ENCODE measurements at places on chromosomes 1 and 21. TPM values are rescaled to one million over a fixed set of nuclear protein-coding genes. Genes with fewer than 3 reads are reported as not detected.

Gene MCOLN3
- total RNA-seq: not detected

Gene AMPD1
- total RNA-seq: not detected

Gene CFAP141
- not detected for total RNA-seq

Gene CCDC185
- total RNA-seq: not detected

Gene SAMD13
- total RNA-seq: 3.6 TPM

Gene LCE1B
- total RNA-seq: not detected

Gene FCRL6
- 0.30 TPM for total RNA-seq

Gene ADGRB2
- total RNA-seq: 1.9 TPM

Gene CCT3
- total RNA-seq: 818 TPM
